SJSA1 (cell line): ENCODE measurements at places on chromosomes 11 and 22. TPM values are rescaled to one million over a fixed set of nuclear protein-coding genes. Genes with fewer than 3 reads are reported as not detected.

The LIPT2 gene
- total RNA-seq, result 2.3 and 2.4 TPM in 2 replicates

DNA sequence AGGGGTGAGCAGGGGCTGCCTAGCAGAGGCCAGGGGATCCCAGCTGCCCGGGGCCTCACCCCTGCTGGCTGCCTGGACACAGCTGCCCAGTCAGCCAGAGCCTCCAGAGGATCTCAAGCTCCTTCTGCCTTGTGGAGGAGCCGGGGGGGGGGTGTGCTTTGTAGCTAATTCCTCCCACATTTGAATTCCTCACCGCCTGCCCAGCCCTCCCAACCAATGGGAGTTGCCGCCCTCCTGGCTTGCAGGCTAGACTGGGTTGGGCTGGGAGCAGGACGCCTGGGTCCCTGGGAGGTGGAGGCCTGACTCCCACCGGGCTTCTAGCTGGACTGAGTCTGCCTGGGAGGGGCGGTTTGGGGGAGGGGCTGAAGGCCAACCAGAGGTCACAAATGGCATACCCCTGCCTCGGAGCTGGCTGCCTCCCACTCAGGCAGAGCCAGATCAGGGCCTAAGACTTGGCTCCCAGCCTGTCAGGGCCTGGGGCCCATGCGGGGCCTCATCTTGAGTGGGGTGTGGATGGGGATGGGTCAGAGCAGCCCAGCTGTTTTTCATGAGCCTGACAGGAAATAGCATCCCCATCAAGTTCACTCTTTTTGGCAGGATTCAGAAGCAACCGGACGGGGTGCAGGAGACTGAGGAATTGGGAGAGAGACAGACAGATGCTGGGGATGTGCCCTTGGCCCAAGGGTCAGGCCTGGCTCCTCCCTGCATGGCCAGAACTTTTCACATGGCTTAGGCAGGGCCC, 29.2 kb upstream of the PDE2A start:
- no peak for DNase-seq

The DERL3 gene
- not detected in 2 replicates for total RNA-seq

DNA sequence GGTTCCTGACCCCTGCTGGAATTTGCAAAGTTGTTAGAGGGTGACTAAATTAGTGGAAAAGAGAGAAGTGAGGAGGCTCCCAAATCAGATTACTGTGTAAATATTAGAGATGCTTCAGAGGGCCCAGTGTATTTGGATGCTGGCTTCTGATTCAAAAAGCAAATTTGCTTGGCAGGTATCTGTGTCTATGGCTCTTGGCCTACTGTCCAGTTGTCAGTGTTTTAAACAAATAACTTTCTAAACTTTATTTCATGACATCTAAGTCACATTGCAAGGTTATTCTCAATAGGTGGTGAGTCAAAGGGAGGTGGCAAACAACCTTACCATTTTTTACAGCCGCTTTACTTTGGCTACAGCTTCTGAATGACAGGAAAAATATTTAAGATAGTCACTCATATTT, 720.1 kb downstream of the KCNA4 start:
- DNase-seq, result no peak

GRCh38 chr22:48144318-48144717, 1381.9 kb downstream of the TBC1D22A start:
- DNase-seq, result peak; percentile 13

- DNase-seq, result no peak
These were observed 631.4 kb upstream of the KIRREL3 start for GRCh38 chr11:127631974-127632373.

- DNase-seq, result no peak
These were observed 1.2 kb downstream of the P2RY6 start for GRCh38 chr11:73273222-73273895.
